ENCODE measurements at places on chromosomes 7 and 10.

- no peak for DNase-seq
Observed at GRCh38 chr10:118900617-118901016, 128.9 kb upstream of the NANOS1 start.

DNA sequence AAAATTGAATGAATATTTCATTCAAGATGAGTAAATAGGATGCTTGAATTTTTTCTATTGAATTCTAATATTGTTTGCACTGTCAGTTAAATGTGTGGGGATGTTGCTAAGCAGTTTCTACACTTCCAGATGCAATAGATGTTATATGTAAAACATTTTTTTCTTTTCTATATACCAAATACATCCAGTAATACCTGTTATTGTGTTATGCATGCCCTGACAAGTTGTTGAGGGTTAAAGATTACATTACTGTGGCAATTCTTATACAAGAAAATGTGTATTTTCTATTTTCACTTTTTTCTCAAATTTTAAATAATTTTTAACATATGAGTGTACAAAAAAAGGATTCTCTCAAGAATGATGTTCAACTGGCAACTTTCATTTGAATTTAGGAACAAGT lies 713.9 kb downstream of the GATA3 start:
- DNase-seq = no peak

GRCh38 chr7:3859431-3859830 lies 558.4 kb downstream of the SDK1 start:
- DNase-seq = no peak

DNA sequence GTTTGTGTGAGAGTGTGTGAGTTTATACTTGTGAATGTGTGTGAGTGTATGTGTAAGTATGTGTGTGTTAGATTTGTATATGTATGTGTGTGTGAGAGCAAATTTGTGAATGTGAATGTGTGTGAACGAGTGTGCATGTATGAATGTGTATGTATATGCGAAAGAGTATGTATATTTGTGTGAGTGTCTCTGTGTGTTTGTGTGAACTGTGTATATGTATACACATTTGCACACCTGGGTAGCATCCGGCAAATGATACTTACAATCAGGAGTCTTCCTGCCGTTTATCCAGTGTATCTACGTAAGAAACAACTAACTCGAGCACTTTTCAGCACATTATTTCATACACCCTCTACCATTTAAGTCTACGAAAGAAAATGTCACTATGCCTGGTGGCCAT lies 487.4 kb downstream of the TNS3 start:
- no peak for DNase-seq

DNA sequence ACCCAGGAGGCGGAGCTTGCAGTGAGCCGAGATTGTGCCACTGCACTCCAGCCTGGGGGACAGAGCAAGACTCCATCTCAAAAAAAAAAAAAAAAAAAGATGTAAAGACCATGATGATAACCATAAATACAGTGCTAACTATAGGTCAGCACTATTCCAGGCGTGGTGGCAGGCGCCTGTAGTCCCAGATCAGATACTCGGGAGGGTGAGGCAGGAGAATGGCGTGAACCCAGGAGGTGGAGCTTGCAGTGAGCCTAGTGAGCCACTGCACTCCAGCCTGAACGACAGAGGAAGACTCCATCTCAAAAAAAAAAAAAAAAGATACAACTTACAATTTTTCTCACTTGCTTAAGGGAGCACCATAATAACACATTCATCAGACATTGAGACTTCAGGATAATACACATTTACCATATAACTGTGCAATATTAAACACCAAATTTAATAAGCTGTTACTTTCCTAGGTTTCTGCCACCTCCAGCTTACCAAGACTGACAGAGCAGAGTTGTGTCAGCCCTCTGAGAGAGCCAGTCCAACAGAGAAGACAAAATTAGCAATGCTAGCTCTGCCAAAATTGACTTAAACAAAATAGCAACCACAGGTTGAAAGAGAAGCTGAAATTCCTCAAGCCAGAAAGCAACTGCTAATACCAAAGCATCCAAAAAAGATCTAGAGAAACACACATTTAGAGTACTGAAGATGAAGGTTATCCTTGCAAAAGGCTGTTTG lies 8.2 kb downstream of the DNA2 start:
- no peak for DNase-seq

- DNase-seq = no peak
Observed at GRCh38 chr10:12774204-12774894, 227.2 kb downstream of the CCDC3 start.

GRCh38 chr10:47026301-47027107 lies 115.3 kb downstream of the PTPN20 start:
- DNase-seq = no peak

Data from GM18507 (cell line).